ENCODE measurements at places on chromosomes 12 and 14.

DNA sequence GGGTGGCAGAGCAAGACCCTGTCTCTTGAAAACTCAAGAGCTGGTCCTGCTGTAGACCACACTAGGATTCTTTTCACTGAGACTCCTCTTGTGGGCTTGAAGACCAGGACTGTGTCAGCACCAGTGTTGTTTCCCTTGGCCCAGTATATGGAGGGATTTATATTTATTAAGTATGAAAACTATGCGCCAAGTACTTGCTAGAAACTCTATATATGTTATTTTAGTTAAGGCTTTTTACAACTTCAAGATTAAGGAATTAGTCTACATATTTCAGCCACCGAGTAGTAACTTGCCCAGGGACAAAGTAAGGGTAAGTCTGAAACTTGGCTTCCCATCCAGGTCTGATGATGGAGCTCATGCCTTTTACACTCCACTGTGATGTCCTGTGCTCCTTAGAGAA, 488.4 kb downstream of the PCNX1 start:
- DNase-seq: no peak

GRCh38 chr12:116188581-116188980, 88.9 kb downstream of the MED13L start:
- no peak for DNase-seq

GRCh38 chr12:91364471-91365184, 182.0 kb upstream of the DCN start:
- DNase-seq: no peak

DNA sequence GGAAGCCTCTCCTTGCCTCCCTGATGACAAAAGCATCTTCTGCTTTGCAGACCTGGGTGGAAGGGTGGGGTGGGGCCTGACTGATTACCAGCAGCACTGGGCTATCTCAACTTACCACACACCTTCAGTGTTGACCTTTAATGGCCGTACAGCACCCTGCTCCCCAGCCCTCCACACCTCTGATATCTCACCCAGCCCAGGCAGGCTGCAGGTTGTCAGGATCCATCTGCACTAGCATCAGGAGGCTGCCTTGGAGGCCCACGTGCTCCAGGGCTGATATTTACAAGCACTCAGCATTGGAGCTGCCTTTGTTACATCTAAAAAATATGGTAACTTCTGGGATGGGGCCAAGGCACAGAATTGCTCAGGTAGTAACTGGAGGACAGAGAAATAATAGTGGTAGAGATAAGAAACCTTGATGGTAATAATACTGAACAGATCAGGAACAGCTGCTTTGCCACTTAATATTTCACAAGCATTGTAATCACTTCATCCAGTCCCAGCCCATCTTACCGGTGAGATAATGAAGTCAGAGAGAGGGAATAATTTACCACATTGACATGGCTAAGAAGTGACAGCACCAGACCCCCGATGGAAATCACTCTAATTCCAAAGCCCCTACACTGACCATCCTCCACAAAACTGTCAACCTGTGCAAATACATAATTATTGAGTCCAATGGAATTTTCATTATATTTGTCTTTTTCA, 125.2 kb upstream of the RFLNA start:
- no peak for DNase-seq

GRCh38 chr14:105898482-105899010, 372.2 kb downstream of the TMEM121 start:
- no peak for DNase-seq

DNA sequence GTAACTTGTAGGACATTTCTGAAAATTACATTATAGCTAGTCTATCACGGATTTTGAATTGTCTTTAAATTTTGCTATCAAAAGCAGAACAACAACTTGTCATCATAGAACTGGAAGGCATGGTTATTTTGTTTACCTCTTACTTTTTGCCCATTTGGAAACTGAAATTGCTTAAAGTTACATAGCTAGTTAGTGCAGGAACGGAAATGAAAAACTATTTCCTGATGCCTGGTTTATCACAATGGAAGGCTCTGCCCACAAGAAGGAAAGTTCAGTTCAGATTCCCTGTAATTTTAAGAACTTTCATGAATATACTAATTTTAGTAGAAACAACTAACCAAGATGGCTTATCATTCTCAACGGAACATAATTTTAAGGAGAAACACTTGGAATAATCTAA, 427.7 kb downstream of the RAD51B start:
- DNase-seq: no peak

DNA sequence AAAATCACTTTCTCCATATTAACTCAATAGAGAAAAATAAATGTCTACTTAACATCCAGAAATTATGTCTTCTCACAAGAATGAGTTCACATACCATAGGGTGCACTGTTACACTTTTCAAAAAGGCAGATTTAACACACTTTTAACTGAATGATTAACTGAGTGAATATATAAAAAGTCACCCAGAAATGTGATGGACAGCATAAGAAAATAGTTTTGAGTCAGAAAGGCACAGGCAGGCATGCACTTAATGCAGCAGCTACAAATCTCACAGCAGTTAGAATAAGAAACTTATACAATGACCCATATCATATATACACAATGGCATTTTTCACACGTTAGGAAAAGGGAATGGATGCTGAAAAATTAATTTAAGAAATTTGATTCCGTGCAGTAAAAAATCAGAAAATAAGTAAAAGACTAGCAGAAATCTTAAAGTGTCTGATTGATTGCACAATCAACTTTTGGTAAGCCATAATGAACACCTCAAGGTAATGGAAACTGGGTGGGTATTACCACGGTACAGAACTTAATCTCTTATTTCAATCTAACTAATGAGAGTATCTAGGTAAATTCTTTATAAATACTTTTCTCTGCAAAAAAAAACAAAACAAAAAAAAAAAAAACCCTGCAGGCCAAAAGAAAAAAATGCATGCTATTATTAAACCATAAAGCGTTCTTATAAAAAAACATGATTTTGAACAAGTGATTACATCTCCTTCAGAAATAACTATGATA, 3.5 kb downstream of the MED13L start:
- DNase-seq: no peak

GRCh38 chr14:75009176-75009575, 6.5 kb downstream of the EIF2B2 start:
- no peak for DNase-seq

DNA sequence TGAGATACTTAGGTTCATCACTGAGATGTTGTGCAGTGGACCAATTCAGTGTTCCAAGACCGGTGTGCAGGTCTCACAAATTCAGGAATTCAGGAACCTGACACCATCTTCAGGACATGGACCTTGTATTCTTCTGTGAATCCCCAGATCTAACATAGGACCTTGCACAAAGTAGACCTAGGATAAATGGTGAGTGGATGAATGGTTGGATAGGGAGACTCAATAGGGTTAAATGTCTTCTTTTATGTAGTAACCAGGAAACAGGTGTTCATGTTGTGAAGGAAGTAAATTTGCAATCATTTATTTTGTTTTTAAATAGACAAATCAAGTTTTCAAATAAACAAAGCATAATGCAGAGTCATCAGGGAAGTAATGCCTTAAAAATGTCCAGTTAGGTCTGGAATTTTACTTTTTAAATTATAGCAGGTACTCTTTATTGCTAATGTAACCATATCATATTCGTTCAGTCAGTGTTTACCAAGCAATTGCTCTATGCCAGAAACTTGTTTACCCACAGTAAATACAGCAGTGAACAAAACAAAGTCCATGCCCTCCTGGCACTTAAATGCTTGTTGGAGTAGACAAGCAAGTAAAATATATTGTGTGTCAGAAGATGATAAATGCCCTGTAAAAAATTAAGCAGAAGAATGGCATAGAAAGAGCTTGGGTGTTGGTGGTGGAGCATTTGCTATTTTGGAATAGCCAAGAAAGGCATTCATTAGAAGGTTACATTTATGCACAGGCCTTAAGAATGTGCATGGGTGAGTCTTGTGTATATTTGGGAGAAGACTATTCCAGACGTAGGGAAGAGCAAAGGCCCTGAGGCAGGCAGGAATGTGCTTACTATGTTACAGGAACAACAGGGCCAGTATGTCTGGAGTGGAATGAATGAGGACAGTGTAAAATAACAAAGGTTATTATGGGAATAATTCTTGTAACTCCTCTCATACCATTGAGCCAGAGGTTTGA, 26.3 kb downstream of the RXYLT1 start:
- DNase-seq: no peak

GRCh38 chr14:22510527-22511110, 78.4 kb downstream of the DAD1 start:
- no peak for DNase-seq

GRCh38 chr12:106248312-106248845, 559 bp upstream of the CKAP4 start:
- peak; percentile 47 for DNase-seq

GRCh38 chr12:126773012-126773411, 1494.0 kb upstream of the TMEM132C start:
- no peak for DNase-seq

GRCh38 chr12:52149651-52150241, 42.1 kb downstream of the KRT80 start:
- no peak for DNase-seq

- DNase-seq: no peak
Observed at GRCh38 chr12:97260786-97261185, 201.8 kb upstream of the RMST start.

DNA sequence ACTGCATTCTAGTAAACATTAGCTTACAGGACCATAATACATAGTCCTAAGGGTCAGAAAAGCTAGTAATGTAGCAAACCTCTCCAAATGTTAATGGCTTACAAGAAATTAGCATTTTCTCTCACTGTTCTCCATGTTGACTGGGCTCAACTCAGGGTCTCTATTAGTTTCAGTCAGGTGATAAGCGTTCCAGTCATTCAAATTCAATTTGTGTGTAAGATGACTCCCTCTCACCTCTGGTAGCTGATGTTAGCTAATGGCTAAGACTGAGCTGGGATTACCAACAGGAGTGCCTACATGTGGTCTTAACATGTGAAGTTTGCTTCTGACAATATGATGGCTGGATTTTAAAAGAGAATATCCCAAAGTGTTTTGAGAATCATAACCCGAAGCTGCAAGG, 630.5 kb upstream of the USP15 start:
- DNase-seq: no peak

GRCh38 chr12:120721866-120722265, 3.8 kb upstream of the ACADS start:
- no peak for DNase-seq

GRCh38 chr14:32085845-32086383, 8.8 kb downstream of the ARHGAP5 start:
- no peak for DNase-seq
